Fibroblast of skin of abdomen (primary cell): ENCODE measurements at places on chromosomes 13 and 19.

GRCh38 chr19:56765137-56765536 lies 75.4 kb downstream of the PEG3 start:
- no peak for DNase-seq

DNA sequence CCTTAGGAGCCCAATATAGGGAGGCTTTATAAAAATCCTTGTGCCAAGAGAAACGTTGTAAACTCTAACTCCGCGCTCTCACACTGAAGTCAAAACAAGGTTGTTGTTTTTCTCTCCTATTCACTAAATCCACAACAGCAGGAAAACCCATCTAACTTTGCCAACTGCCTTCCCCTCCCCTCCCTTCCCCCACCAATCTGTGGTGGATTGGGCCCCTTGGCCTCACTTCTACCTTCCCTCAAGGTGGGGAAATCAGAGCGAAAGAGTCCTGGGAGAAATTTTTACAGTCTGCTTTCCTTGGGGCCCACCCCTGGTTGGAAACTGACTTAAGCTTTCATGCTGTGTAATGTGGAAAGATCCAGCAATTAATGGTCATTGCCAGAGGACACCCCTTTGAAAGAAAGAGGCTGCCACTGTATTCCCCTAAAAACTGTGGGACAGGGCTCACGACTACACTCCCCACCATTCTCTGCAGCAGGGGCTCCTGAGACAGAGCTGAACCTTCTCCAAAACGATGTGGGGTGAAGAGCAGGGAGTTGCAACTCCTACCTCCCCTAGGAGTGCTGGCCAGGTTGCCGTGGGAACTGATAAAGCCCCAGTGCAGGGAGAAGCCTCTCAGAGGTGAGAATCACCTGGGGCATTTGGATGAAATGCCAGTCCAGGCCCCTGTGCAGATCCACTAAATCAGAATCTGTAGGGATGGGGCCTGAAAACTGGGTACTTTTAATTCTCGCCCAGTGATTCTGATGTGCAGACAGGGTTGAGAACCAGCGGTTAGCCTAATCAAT lies 1.1 kb downstream of the DHRS12 start:
- DNase-seq = no peak

- no peak for DNase-seq
These were observed 226.2 kb downstream of the KCNRG start for GRCh38 chr13:50241479-50241878.

DNA sequence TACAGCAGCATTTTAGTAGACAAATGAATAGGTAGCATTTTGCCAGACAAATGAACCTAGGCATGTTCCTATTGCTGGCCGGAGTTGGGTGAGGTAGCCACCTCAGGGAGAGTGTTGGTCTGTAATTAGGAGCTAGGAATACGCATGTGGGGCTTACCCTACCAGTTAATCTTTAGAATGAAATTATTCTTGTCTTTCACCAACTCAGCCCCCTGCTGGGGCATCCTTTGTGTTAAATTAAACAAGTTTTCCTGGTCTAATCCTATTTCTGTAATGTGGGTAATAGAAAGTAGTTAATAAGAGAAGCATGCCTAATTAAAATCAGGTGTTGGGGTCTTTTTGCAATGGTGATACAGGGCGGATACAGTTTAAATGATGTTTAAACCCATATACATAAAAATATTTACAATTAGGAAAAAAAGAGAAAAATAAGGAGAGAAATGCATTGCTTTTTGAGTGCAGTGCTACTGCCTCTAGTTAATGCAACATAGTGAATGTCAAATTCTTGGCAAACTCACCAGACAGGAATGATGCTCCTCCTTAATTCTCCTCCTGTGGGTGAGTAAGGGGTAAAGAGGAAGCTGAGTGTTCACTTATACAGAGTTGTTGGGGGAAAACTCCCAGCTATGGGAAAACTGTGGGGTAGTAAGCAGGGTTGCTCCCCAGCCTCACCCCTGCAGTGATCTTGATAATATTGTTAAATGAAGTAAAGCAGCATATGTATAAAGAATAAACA lies 276.4 kb upstream of the EDNRB start:
- DNase-seq = peak; percentile 72

GRCh38 chr19:1087813-1088415 lies 7.3 kb downstream of the POLR2E start:
- DNase-seq = no peak

DNA sequence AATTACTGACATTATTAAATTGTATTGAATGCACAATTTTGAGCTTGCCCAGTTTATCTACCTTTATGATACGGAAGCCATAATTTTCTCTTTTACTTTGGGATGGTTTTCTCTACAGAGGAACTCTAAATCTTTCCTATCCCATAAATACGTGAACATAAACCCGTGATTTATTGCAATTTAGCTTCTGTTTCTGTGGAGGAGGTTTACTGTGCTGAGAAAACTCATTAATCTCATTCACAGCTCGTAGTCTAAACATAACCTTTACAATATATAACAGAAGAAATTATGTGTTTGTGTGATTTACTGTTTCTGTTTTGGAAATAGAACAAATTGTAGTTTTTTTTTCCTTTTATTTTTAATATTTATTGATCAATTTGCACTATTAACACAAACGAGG lies 207.1 kb upstream of the PCDH9 start:
- no peak for DNase-seq

DNA sequence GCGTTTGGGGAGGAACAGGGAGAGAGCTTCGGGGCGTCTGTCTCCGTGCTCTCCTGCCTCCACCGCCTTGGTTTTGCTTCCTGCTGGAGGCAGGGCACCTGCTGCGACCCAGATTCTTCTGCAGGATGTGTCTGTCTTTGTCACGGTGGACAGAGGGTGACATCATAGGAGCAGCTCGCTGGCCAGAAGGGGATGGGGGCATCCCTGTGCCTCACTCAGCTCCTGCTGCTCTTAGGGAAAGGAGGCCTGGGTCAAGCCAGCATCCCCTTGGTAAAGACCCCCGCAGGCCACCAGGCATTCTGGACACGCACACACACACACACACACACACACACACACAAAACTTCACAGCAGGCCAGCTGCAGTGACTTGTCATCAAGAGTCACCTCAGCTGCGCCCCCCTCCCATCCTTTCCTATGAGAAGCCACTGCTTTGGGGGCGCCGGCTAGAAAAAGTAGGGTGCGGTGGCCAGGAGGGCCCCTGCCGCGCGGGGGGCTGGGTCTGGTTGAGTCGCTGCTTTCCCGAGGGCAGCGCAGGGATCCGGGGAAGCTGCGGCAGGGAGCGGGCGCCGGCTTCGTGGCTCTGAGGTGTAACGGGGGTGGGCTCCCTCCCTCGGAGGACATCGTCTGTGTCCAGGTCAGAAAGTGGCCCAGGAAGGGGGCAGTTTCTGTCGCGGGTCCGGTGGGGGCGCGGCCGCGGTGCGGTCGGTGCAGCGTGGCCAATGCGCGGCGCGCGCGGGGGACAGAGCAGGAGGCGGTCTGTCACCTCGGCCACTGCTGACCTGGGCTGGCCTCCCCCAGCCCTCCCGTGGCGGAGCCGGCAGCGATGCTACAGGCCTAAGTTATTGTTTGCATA lies 15.8 kb upstream of the NPAS1 start:
- no peak for DNase-seq

GRCh38 chr19:46529622-46530451 lies 34.2 kb upstream of the PNMA8B start:
- peak; percentile 55 for DNase-seq

DNA sequence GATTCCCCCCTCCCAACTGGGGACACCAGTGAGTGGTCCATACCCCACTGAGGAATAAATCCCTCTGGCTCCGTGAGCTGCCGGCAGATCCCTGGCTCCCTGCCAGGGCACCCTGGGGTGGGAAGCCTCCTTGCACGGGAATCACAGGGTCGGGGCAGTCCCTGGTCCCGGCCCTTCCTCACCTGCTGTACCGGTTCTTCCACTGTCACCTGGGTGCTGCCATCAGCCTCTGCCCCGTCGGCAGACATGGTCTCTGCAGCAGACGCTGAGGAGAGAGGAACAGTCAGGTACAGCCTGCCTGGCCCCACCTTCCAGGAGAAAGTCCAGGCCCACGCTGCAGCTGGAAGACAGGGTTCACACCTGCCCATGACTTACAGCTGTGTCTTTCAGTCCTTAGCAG lies 6.3 kb downstream of the PLIN3 start:
- no peak for DNase-seq

DNA sequence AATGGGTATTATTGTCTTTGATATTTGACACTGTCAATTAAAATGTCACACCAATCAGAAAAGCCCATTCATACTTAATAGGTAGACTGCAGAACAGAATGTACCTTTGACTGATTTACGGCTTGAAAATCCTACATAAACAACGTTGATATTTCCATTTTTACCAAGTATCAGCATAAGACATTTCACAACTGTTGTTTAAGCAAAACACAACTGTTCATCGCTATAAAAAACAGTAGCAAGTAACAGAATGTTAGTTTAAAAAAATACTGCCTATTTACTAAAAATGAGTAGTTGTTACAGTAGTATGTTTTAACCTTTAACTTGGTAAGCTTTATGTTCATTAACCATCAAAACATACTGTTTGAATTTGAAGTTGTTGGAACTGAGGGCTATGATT lies 1096.6 kb downstream of the PCDH17 start:
- no peak for DNase-seq

DNA sequence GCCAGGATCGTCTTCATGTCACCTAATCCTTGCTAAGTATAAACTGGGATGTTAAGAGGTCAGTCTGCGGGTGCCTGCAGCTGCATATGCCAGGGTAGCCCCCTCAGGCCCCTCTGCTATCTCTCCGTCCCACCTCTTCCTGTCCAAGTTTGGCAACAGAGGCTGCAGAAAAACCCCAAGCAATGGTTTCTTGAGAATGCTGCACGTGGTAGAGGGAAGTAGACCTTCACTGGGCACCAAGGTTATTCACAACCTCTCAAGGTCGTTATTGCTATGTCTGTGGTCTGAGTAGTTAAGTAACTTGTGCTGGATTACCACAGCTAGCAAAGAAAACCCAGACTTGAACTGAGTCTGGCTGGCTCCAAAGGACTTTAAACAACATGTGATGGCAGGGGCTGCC lies 77.9 kb upstream of the XPO4 start:
- DNase-seq = no peak

GRCh38 chr19:8398311-8398771 lies 8.2 kb downstream of the RAB11B start:
- DNase-seq = no peak

DNA sequence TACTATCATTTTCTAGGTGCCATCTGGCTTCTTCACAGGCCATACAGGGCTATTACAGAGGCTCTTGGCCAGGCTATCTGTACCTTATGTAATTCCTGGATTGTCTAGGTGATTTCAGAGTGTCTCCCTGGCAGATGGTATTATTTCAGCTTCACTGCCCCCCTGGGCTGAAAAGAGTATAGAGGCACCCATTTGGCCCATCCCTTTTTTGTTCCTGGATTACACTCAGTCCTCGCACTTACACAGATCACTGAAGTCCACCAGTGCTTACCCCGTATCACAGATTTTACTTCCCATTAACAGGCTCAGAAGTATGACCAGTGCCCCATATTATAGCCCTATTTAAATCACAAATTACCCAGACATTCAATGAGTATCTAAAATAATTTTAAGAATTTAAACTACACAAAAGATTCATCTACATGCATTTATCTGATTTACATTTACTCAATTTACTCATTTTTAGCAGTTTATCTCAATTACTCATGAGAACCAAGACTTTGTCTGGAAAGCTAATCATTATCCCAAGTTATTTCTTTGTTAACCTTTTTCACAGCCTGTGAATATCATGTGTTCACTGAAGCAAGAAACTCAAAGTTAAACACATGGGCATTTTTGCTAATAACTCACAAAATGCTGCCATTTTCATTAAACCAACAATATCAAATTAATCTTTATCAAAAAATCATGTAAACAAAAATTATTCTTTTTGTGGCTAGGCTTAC lies 121.0 kb downstream of the PCDH20 start:
- no peak for DNase-seq

GRCh38 chr19:9586764-9587163 lies 2.5 kb upstream of the ZNF121 start:
- peak; percentile 44 for DNase-seq
